ENCODE measurements at places on chromosomes 5 and 9.

- DNase-seq, result no peak
Measured at GRCh38 chr9:89617978-89618377, 13.2 kb downstream of the GADD45G start.

DNA sequence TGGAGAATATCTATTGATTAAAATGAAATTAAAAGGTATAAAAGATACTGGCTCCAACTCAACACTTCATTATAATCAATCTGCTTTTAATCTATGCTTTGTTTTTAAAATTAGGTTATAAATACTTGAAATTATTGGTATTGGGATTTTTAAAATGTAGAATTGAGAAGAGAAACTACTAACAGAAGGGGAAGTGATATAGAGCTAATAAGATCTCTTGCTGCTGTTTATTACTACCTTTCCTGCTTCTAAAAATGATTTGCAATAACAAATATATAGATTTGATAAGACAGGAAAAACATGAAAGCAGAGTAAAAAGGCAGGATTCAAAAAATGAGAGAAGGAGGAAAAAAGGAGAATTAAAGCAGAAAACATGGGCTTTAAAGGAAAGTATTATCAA is 209.3 kb upstream of the NREP start:
- no peak for DNase-seq

DNA sequence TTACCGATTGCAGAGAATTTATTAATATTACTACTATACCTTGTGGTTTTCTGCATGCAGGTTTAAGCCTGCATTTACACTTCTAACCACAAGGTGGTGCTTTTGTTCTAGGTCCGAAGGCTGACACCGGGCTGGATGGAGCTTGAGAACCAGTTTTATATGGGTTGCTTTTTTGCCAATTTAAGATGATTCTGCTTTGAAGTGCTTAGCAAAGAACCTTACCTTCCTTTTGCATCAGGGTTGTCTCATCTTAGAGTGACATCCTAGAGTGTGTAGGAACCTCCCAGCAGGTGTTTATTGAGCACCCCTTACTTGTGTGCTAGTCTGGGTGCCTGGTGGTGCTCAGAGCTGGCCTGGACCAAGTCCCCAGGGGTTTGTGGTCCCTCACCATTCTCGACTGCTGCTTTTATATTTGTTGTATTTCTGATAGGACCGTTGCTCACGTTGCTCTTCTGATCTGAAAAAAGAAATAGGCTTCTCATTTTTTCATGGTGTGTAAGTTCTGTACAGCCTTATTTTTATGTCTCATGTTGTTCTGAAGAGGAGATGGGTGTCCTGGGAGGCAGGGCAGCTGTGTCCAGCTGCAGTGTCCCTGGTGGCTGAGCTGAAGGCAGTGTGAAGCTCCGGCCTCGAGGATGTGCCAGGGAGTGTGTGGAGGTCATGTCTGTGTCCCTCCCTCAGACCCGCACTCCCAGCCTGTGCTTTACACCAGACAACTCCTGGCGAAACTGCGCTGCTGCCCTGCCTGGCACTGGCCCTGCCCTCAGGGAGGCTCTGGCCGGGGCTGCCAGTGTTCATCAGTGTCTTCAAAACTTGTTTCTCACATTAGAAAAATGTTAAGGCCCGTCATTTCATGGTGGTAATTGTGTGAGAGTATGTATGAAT is 54.3 kb downstream of the EHMT1 start:
- DNase-seq, result peak; percentile 19

GRCh38 chr9:31677415-31677814 is 707.0 kb upstream of the ACO1 start:
- no peak for DNase-seq

DNA sequence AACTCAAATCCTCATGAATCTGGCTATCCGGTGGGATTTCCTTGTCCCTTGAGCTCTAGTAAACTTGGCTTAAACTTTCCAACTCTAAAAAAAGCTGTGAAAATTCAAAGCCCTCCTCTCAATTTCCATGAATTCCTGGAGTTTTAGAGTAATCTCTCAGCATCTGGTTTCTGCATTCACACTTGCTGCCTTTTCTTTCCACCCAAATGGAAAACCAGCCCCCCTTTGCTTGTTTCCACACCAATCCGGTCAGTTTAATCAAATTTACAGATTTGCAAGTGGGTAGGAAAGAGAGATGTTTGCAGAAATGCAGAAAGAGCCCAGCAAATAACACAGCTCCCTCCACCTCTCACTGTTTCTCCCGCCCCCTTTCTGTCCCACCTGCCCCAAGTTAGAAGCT is 91.1 kb downstream of the ENC1 start:
- no peak for DNase-seq

GRCh38 chr9:137836151-137836830 is 41.3 kb upstream of the CACNA1B start:
- no peak for DNase-seq

- DNase-seq, result no peak
Measured at GRCh38 chr5:122999947-123000563, 36.5 kb downstream of the PPIC start.

GRCh38 chr5:154620411-154620810 is 134.8 kb upstream of the LARP1 start:
- no peak for DNase-seq

DNA sequence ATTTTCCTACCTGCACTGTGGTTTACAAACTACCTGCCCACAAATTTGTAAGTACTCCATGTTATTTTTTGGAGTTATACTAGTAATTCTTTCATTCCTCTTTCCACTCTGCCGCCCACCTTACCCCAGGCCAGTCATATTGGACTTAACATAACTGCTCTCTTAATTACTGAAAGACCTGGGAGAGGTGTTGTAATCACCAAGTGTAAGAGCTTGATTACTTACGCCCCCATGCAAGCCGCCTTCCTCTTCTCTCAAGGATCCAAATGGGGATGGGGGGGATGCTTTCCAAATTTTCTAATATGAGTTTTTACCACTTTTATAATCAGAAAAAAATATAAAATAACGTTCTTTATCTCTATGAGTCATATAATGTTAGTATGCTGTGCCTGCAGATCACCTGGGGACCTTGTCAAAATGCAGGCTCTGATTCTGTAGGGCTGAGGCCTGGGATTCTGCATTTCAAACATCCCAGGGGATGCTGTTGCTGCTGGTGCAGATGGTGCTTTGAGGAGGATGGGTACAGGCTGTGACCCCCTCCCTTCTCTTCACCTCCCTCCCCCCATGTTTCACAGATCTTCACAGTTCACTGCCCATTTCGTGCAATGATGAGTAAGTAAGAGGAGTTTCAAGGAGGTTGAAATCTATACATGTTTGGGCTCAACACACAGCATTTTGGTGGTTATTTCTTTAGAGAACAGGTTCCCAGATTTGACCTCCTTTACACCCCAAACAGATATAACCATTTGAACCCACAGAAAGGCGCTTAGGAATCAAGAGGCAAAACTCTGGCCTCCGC is 87.3 kb downstream of the SEC61B start:
- DNase-seq, result no peak

- no peak for DNase-seq
Measured at GRCh38 chr9:34793428-34793827, 83.5 kb upstream of the CCL21 start.

- no peak for DNase-seq
Measured at GRCh38 chr9:37340961-37341360, 81.5 kb upstream of the GRHPR start.

- peak; percentile 3 for DNase-seq
Measured at GRCh38 chr5:643351-643801, 31.2 kb downstream of the CEP72 start.

DNA sequence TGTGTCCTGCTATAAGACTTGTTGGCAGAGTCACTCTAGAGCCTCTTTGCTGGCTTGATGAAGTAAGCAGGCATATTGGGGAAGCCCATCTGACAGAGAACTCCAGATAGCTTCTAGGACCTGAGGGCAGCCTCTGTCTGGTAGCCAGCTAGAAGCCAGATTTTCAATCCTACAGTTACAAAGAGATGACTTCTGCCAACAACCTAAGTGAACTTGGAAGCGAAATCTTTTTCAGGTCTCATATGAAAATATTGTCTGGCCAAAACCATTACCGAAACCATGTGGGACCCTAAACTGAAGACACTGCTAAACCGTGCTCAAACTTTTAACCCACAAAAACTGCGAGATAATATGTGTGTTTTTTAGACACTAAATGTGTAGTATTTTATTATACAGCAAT is 140.9 kb downstream of the MRPS30 start:
- no peak for DNase-seq

DNA sequence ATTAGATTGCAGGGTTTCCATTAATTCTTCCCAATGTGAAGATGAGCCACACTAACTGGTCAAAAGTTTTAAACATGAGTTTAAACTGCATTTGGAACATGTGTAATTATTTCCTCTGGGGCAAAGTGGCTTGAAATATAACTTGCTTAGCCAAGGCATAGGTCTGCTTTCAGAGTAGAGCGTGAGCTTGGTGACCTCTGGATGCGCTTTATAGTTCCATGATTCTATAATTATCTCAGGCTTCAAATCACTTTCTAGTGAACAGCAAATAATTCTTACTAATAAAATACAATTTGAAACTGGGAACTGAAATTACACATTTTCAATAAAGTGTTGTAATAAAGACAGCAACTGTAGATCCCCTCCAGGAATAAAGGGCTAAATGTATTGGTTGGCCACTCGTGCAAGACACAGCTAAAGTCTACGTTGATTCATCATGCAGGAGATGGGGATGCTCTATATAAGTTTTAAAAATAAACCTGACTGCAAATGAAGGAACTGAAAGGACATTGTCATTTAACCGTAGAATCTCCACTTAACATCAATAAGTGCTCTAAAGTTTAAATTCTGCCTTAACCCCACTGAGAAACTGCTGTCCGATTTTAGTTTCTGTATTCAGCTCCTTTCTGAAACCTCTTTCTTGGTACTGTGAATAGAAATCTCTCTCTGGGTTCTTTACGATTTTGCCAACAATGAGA is 460.0 kb downstream of the PSAT1 start:
- DNase-seq, result no peak

DNA sequence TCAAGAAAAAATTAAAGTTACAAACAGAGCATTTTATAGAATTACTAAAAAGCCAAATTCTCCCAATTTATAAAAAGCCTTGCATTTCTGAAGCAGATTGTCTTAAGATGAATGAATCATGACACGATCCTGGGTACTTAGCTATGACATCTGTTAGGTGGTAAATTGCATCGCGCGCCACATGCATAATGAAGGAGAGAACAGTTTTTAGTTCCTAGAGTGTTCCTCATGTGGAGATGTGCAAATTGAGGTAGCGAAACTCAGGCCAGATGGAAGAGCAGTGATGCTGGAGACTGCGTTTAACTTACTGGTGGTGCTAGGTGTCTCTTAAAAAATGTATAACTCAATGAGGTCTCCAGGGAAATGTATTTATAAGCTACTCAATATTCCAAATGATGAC is 516.1 kb downstream of the EFNA5 start:
- no peak for DNase-seq

DNA sequence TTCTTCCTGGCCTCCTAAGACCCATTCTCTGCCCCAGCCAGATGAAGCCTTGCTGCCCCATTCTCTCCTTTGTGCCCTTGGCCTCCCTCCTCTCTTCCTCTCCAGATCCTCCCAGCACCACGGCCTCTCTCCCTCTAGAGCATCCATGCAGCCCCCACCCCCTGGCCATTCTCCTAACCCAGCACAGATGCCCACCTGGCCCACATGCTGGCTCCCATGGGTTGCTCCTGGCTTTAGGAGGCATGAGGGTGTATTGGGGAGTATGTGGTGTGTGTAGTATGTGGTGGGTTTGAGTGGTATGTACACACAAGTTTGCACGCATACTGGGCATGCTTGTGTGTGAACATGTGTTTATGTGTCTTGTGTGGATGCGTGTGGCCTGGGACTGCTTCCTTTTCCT is 47.1 kb downstream of the FOXI1 start:
- DNase-seq, result no peak

- DNase-seq, result no peak
Measured at GRCh38 chr5:146791471-146791870, 87.1 kb downstream of the PPP2R2B start.

GRCh38 chr5:143354025-143354424 is 49.5 kb downstream of the NR3C1 start:
- no peak for DNase-seq

- no peak for DNase-seq
Measured at GRCh38 chr9:74500584-74500924, 3.4 kb downstream of the RORB start.

GRCh38 chr5:43215073-43215631 is 23.1 kb downstream of the NIM1K start:
- peak; percentile 8 for DNase-seq

- no peak for DNase-seq
Measured at GRCh38 chr5:140205952-140206351, 31.0 kb downstream of the CYSTM1 start.

- peak; percentile 65 for DNase-seq
Measured at GRCh38 chr9:113274474-113275156, 757 bp downstream of the CDC26 start.

DNA sequence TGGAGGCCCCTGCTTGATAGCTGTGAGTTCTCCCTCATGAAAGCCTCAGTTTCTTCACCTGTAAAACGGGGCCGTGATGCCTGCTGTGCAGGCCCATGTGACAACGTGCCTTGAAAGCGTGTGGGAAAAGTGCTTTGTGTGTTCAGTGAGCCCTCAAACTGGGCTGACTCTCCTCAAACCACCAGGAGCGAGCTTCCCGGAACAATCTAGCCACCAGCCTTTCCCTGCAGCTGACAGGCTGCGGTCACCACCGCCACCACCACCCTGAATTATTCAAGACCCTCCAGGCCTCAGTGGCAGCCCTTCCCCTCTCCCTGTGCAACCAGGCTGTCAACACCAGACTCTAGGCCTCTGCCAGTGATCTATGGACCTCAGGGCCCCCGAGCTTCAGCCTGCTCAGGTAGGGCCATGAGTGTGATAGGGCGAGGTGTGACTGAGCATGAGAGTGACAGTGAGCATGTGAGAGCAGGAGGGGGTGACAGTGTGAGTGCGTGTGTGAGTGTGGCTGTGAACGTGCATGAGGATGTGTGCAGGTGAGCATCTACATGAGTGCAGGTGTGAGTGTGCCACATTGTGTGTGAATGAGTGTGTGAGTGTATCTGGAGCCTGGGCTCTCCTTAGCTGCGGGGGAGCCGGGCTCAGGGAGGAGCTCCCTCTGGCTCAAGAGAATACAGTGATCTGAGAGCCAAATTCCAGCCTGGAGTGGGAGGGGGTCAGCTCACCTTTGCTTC is 53.3 kb upstream of the PSD2 start:
- DNase-seq, result no peak

GRCh38 chr9:105438141-105438806 is 9.6 kb upstream of the FSD1L start:
- no peak for DNase-seq
